Hepatocyte (in vitro differentiated cells): ENCODE measurements at places on chromosomes 1 and 21.

DNA sequence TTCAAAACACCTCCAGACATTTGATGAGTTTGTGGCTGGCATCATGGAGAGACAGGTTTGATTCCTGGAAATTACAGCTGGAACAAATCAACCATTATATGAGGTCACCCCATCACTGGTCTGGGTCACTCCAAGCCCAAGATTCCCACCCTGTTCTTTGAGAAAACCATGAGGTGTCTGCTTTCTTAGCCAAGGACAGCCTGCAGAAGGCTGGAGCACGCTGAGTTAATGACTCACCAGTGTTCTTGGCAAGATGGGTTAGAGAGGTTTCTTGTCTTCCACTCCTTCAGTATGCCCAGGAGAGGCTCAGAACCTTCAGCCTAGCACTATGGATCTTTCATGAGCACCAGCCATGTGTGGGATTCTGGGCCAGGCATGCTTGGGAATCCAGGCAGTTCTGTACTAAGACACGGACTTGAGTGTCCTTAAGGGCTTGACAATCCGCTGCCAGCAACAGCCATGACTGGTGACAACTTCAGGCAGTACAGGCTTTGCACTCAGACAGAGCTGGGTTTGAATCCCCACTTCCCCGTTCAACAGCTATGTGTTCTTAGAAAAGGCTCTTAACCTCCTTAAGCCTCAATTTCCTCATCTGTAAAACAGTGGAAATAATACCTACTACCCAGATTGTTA, 43.9 kb downstream of the GRHL3 start:
- peak; percentile 37 for DNase-seq

DNA sequence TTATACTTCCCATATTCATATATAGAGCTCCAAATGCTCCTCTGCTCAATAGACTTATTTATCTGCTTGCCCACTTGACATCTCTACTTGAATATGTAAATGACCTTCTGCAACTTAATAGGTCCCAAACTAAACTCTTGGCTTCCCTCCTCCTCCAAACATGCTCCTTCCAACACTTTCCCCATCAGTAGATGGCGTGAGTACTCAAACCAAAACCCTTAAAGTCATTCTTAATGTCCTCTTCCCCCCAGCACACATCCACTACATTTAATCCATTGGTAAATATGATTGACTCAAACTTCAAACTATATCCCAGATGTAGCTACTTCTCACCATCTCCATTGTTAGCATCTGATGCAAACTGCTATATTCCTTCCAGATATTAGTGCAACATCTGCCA, 48.5 kb upstream of the PBX1 start:
- no peak for DNase-seq

GRCh38 chr1:101438359-101438758, 201.5 kb downstream of the S1PR1 start:
- DNase-seq: peak; percentile 11

DNA sequence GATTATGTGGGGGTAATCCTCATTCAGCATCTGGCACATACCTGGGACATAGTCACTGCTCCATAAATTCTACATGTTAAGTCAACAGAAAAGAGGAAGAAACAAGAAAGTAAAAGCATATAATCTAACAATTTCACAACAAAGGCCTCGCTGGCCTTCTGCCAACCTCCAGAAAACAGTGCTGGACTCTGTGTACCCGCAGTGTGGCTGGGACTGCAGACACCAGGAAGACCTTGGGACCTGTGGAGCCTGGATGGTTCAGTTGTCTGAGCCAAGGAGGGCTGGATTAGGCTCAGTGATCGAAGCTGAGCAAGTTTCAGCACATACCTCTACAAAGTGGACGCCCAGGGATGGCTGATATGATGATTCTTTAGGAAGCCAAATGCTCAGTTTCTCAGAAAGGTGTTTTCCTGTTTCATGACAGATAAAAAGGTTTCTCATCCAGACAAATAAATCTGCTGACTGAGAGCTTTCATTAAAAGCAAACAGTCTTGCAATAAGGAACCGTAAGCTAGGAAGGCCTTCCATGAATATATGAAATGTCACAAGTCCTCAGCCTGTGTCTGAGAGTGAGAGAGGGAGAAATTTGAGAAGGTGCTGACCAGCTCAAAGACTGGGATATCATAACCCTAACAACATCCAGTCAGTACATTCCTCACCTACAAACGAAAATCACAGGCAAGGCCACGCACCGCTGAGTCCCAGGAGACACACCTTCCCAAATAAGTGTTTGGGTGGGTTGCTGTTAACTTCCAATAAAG, 48.4 kb downstream of the CAPZB start:
- peak; percentile 69 for DNase-seq

DNA sequence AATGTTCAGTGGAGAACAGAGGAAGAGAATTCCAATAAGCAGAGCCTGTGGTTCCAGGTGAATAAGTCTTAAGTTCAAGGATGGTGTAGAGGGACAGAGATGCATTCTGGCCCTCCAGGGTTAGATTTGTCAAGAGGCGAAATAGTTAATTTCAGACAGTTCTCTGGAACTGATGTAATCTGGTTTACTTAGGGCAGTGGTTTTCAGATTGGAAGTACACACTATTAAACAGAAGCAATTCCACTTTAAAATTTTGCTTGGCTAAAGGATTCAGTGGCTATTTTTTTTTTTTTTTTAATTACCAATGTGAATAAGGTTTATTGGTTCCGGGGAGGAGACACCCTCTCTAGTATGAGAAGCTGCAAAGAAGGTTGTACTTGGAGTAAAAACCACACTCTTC, 25.3 kb upstream of the MYOCOS start:
- DNase-seq: no peak

DNA sequence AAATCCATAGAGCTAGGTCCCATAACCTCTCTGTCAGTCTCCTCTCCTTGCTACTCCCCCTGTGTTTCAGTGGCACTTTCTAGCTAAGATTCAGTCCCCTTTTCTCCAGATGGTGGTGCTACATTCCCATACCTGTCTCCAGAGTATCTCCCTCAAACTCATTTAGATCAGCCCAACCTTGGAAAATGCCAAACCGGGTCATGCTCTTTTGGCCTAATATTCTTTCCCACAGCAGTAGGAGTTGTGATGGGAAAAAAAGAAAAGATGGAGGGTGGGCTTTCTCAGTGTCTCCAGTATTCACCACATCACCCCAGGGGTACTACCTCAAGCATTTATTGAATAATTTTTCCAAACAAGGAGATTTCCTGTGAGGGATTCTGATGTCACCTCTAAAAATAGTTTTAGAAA, 3.2 kb upstream of the RXFP4 start:
- DNase-seq: peak; percentile 67

DNA sequence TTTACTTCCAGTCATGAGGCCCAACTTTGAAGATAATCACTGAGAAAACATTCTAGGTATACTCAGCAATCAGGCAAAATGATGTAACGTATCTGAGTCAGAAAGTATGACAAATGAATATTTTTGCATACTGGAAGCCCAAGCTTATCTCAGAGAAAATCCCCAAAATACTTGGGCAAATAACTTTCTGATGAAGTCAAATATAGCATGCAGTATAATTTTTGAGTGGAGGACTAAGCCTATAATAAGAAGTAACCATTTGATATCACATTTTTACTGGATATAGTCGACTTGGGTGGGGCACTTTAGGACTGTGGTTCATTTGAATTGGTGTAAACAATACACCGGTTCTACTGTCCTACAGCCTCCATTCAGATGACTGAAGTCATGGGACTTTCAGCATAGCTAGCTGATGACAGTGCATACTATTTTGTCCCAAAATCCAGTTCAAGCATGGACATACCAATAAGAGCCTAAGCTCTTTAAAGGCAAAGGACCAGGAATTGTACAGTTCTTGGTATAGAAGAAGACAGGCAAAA, 2.3 kb upstream of the GADD45A start:
- DNase-seq: peak; percentile 54

GRCh38 chr1:151048645-151049032, 1.1 kb downstream of the C1orf56 start:
- DNase-seq: no peak

- peak; percentile 85 for DNase-seq
These were observed at the start of gene VAV3 for GRCh38 chr1:107965110-107965991. TSS of gene VAV3 (minus strand) at chr1:107965180. CDS start at chr1:107964869, 311 bp downstream.

- DNase-seq: no peak
These were observed 375.3 kb upstream of the C1orf87 start for GRCh38 chr1:60448850-60449249.

DNA sequence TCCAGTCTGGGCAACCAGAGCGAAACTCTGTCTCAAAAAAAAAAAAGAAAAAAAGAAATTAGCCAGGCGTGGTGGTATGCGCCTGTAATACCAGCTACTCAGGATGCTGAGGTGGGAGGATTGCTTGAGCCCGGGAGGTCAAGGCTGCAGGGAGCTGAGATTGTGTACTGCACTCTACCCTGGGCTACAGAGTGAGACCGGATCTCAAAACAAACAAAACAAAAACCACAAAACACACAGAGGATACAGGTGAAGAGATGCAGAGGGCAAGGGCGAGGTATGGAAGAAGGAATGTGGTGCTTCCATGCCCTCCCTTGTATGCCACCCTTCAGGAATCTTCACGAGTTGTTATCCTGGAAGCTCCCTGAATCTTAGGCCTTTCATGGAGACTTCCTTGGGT, 68.5 kb downstream of the NDUFS5 start:
- DNase-seq: no peak

DNA sequence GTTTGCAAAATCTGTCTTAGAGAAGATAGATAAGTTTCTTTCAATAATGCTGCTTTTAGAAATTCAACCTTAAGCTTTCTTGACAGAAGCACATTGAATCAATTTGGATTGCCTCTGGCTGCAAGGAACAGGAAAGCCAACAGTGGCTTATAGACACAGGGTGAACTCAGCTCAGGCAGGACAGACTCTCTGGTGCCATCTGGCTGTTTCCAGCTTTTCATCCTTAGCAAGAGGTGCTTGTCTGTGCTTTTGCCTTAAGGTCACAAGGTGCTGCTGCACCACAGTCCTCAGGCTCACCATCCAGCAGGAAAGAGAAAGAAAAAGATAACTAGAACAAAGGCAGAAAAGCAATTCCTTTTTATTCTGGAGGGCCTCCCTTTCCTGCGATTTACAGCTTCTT, 93.7 kb upstream of the ETS2 start:
- DNase-seq: peak; percentile 59

GRCh38 chr1:17874710-17875109, 119.6 kb downstream of the ACTL8 start:
- DNase-seq: peak; percentile 50

DNA sequence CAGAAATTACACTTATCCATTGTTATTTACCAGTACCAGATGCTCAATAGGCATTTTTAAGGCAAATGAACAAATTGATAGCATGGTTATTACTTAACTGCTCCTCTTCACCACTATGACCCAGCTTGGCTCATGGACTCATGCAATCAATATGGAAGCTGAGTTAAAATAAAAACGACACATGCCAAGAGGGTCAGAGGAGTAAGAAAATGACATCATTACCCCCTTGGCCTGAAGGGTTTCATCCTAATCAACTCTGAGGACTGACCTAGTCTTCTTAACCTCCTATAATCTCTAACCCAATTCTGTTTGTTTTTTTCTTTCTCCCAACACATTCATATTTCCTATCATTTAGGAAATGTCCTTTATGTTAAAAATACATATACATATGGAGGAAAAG, 41.6 kb downstream of the IRF2BP2 start:
- DNase-seq: no peak

DNA sequence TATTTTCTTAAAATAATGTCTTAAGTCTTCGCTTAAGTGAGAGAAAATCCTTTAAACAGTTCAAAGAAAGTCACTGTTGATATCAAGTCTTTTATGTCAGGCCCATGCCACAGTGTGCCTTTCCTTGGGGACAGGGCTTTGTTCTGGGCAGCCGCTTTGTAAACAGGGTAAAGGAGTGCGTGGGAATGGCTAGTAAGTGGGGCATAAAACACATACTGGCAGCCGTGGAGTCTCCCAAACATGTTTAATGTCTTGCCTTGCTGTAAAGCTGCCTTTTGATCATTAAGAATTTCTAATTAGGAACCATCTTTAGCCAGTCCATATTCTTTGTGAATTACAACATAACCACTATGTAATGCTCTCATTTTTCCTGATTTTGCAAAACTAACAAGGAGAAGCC, 99.7 kb downstream of the PHTF1 start:
- no peak for DNase-seq

DNA sequence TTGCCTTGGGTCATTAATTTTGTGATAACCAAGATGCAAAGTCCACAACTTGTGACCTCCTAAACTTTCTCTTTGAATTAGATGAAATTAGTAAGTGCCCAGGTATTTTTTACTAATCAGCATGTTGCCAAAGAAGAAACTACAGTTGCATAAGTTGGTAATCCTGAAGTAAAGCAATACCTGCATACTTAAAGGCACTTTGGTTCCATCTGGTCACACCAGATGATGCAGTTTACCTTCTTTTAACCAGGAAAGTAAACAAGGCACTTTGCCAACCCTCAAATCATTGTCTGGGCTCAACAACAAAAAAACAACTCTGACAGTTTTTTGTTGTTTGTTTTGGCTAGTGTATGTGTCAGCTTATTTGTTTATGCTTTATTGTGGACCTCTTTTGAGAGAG, 55.5 kb upstream of the DYNLT5 start:
- no peak for DNase-seq

DNA sequence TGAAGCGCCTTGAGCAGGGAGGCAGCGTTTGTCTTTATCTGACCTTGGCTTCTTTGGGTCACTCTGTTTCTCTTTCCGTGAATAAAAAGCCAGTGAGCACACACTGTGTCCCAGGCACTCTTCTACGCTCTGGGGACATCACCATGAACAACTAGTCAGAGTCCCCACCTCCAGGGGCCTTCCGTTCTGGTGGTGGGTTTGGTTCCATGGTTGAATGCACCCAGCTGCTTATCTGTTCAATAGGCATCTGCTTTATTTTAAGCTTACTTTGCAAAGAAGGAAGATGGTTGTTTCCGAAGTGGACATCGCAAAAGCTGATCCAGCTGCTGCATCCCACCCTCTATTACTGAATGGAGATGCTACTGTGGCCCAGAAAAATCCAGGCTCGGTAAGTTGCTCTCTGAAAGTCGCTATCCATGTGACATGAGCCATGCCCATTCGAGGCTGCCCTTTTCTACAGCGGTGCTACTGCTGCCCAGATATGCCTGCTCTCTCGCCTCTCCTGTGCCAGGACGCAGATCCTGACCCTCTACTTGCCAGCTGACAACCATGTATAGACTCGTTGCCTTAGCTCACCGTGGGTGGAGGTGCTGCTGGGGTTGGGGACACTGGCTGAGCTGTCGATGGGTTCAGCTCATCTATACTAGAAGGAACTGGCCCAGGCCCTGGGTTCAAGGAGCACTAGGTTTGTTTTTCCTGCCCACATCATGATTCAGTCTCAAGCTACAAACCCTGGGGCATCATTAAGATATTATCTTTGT, 5.9 kb downstream of the MX1 start:
- DNase-seq: no peak

DNA sequence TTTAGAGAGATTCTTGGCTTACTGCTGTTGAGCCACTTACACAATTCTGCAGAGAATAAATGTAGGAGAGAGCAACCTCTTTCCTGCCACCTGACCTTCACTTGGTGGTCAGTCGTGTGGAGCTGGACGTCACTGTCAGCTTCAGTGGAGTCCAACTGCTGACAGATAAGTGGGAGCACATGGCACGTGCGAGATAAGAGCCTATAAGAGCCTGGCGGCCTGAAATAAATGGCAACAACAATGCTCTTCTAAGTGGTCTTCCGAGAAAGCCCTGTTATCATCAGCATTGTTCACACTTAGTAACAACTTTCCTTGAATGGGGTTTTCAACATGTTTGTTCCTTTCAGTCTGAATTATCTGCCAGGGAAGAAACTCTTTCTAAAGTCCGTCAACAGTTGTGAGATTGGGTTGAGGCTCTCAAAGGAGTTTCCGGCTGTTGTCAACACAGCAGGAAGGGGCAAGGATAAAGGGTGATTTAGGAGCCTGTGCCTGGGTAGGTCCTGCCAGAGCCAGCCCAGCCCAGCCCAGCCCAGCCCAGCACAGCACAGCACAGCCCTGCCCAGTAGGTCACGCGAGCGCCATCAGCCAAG, 57.2 kb upstream of the RUNX1 start:
- DNase-seq: no peak

- DNase-seq: no peak
These were observed 10.9 kb downstream of the PTCH2 start for GRCh38 chr1:44832056-44832705.
